ENCODE measurements at places on chromosomes 5 and 9.

DNA sequence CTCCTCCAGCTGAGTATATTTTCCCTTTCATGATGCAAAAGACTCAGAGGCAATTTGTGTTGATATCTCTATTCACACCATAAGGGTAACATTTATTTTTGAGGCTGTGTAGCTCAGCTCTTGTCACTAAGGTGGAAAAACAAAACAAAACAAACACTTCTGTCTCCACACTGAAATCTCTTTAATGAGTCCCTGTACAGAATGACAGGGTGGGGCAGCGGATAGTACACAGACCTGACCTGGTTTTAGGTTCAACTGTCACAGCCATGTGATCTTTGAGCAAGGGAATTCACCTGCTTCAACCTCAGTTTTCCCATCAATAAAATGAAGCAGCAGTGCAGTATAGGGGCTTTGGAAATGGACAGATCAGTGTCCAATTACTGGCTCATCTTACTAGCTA lies 29.3 kb downstream of the TLR4 start:
- DNase-seq, result no peak

GRCh38 chr5:65961633-65962032 lies 35.3 kb downstream of the ERBIN start:
- no peak for DNase-seq

DNA sequence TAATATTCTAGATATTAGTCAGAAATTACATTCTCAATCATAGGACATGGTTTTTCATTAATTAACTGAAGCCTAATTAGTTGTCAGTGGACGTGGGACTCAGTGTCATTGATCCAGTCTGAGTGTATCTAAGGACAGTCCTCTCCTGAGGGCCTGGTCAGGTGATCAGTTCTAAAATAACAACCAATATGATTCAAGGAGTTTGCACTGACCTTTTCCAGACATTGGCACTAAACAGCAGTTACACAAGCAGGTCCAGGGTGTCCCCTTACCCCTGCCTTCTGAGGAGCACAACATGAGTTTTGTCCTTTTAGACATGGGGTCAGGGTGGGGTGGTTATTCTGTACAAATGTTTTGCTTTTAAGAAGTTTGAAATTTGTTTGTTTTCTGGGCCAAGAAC lies 97.8 kb downstream of the CMYA5 start:
- DNase-seq, result no peak

DNA sequence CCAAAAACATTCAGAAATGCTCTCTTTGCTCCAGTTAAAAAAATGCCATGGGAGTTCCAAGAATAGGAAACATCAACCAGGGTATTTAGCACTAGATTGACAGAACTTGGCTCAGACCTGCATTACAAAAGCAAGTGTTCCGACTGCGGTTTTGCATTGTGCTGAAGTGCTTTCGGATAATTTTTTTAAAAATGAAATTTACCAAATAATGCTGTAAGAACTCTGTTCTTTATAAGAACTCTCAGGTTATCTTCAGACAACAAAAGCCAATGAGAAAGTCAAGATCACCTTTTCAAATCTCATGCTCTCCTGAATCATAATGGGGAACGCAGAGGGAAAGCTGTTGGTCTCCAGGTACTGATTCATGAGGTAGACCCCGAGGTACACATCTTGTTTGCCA lies 483 bp upstream of the PLPP6 start:
- no peak for DNase-seq

- no peak for DNase-seq
These were observed 110.7 kb downstream of the CCDC192 start for GRCh38 chr5:127813633-127814587.

GRCh38 chr5:143433670-143434069 lies 30.2 kb upstream of the NR3C1 start:
- no peak for DNase-seq

DNA sequence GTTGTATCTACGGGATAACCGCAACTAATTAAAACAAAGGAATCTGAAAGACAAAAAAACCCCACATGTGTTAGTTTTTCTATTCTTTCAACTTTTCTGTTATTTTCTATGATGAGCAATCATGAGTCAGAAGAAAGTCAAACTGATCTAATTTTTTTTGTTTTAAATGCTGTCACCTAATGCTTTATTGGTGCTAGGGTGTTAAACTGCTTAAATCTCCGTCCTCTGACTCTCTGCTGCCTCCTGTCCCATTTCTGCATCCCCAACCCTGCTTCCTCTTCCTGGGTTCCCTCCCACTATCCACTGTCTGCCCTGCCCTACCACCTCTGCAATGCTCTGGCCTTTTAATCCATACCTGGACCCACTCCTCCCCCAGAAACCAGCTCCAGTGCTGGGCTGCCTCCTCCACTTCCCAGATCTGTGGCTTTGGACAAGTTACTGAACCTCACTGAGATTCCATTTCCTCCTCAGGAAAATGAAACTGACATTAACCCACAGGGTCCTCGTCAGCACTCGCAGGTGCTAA lies 15.7 kb downstream of the PTPN3 start:
- no peak for DNase-seq

GRCh38 chr9:134053401-134053871 lies 14.4 kb downstream of the BRD3 start:
- no peak for DNase-seq

All from activated T-cell treated with anti-CD3 and anti-CD28 coated beads for 24 hours (primary cell).